ENCODE measurements at places on chromosomes 2 and 18.

DNA sequence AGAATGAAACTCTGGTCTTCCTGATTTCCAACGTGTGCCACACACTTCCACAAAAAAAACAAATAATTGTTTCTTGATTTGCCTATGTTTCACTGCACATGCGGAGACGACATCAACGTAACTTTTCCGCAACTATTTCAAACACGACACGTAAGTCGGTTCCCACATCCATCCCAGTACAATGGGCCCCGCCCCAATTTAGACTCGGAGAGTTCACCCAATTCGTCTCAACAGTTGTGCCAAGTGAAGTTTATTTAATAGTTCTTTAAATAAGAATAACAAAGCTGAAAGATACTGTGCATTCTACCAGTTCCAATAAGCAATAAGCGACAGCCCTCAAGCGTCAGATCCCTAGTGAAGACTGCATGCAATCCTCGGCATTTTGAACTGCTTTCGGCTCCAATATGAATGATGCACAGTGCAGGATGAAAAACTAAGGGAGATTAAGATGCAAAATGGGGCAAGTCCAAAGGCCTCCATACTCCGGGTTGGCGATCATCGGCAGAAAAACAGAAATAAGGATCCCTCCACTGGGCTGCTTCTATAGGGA lies 664 bp downstream of the CCT4 start:
- no peak for DNase-seq

- DNase-seq: no peak
These were observed 146.5 kb downstream of the CDH2 start for GRCh38 chr18:28030458-28030857.

GRCh38 chr2:65823511-65823910 lies 391.1 kb upstream of the SPRED2 start:
- no peak for DNase-seq

DNA sequence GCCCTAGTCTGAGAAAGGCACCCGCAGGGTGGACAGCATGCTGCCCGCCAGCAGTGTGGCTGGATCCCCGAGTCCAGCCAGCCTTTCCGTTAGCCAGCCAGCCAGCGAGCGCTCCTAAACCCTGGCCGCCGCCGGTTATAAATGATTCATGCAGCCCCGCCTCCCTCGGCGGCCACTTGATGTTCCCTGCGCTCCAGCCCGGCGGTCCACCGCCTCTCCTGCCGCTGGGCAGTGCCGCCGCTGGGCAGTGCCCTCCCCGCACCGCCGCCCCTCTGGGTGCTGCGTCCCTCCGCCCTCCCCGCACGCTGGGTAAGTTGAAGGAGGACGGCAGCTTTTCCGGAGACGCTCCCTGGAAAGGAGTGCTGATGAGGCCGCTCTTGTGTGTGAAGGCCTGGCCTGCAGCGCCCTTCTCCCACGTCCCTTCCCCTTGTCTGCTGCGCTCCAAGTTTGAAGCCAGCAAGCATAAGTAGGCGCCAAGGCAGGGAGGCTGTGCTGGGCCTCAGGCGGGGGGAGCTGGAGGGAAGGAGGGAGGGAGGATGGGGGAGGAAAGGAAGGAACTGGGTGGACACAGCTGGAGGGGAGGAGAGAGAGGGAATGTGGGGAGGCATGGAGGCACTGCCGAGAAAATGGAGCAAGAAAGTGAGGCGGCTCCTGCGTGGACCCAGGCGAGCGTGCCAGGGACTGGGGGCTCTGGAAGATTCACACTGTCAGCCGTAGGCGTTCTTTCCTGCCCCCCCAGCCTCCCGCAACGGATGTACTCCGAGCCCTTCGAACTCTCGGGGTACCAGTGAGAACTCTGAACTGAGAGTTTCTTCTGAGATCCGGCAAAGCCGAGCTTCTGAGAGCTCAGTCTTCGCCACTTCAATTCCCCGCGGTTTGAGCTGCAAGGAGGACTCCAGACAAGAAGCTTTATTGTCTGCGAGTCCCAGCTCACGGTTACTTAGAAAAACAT lies 131.9 kb downstream of the GLI2 start:
- DNase-seq: no peak

- no peak for DNase-seq
These were observed 65.8 kb upstream of the ATL2 start for GRCh38 chr2:38442643-38443541.

All from stimulated activated CD4-positive, alpha-beta T cell treated with anti-CD3 and anti-CD28 coated beads, Interleukin-15, amount 100 ng/mL, for 1 hour (primary cell).